ENCODE measurements at places on chromosomes 7 and 10.

DNA sequence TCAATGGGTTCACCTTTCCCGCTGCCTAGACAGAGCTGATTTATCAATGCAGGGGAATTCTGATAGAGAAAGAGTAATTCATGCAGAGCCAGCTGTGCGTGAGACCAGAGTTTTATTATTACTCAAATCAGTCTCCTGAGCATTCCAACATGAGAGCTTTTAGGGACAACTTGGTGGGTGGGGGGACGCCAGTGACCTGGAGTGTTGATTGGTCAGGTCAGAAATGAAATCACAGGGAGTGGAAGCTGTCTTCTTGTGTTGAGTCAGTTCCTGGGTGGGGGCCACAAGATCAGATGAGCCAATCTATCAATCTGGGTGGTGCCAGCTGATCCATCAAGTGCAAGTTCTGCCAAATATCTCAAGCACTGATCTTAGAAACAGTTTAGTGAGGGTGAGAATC, 99.0 kb upstream of the CAV2 start:
- no peak for DNase-seq

GRCh38 chr7:54299426-54299825, 242.7 kb upstream of the VSTM2A start:
- no peak for DNase-seq

DNA sequence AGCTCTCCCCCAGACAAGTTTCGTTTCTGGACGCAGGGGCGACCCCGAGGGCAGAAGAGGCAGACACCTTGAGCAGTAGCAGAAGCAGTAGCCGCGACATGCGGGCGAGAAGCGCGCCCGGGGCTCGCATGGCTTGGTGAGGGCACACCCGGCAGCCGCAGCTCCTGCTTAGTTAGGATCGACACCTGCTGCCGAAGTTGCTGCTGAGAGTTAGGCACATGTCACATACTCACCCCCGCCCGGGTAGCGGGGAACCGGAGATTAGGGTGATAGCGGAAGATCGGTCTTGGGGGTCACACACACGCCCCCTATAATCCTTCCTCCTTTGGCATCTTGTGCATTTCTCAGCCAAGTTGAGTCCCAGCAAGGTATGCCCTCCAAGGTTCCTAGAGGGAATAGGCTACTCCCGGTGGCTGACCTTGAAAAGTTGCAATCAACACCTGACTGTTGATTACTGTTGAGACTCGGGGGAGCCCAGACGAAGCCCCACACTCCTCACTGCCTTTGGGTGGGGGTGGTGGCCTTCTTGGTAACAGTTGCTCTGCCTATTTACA, 668 bp downstream of the GPR37 start:
- no peak for DNase-seq

DNA sequence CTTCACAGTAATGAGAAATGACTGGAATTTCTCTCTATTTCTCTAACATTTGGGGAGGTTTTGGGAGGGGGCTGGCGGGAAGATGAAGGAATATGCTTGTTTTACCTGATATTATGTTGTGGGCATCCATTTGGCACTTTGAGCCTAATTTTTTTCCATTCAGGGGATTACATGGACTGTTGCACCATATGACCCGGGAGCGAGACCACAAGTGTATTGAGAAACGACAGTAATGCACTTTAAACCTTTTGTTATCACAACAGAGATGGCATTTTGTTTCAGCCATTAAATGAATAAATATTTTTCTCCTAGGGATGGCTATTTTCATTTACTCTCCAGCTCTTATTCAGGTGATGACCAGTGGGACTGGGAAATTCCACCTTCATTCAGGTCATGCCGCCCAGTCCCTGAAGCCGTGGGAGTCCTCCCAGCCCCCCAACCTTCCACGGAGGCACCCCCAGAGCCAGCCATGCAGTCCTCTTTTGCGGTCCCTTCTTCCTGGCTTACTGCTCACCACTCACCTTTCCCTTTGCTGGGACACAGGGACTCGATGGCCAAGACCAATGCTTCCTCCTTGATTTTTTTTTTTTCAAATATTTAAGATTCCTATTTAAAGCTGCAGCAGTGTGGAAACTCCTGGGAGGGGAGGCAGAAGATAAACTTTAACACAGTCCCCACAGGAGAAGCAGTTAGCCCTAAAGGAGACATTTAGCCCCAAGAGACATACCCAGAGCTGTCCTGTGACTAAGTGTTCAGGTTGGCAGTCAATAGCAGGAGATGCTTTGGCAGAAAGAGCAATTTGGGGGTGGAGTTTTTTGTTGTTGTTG, 190.9 kb upstream of the YAE1 start:
- no peak for DNase-seq

DNA sequence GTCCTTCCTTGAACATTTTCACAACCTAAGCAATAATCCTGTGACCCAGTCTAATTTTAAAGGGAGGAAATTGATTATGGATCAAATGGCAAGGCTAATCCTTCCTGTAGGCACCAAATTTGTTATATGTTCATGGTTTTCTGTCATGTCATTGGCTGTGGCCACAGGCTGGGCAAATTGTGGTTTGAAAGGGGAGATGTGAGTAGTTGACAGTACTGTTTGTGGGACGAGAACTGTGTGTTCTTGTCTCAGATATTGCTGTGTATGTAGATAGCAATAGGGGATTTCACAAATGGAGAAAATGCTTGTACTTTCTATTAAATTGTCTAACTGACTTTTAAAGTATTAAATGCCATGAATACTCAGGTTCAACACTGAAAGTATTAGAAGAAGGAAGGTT, 8.1 kb upstream of the PRKG1 start:
- DNase-seq, result no peak
